Left lung (tissue), 14 donors: ENCODE measurements at places on chromosomes 2 and 18.

DNA sequence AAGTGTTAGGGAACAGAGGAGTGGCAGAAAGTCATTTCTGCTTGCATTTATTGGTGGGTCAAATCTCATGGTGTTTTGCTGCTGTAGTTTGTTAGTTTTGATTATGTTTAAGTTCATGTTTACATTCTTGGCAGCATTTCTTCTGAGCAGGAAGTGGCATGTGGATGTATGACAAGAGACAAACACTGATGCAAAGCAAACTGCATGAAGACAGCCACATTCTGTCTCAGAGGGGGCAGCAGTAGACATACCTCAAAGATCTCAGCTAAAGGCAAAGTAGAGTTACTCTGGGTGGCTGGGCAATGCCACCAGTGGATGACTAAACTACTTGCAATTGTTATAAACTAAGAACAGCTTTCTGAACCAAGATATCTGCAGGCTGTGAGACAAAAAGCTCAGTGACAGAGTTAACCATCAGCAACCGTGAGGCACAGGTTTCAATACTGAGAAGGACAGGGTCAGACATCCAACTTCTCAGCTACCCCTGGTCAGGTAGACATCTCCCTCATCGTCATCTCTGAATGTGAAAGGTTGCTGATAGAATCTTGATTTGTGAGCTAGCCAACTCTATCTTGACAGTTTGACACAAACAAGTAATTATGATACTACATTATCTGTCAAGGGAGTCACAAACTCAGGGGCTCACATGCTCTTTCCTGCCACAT is 16.4 kb downstream of the GALNT3 start:
- DNase-seq, result no peak

DNA sequence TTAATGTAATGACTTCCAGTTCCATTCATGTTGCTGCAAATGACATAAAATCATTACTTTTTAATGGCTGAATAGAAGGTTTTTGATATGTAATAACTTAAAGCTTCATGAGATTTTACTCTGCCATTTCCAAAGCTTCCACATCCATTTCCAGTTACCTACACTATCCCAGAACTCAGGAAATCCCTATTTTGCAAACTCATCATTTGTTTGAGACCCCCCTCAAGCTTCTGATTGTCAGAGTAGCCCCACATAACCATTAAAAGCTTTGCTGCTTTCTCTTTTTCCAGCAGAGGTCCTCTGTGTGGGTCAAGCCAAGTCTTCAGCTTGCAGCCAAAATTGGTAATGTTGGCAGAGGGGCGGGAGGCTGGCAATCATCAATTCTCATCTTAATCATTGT is 50.6 kb upstream of the IL1R1 start:
- DNase-seq, result no peak

GRCh38 chr2:197793456-197793855 is 8.3 kb upstream of the BOLL start:
- DNase-seq, result no peak

DNA sequence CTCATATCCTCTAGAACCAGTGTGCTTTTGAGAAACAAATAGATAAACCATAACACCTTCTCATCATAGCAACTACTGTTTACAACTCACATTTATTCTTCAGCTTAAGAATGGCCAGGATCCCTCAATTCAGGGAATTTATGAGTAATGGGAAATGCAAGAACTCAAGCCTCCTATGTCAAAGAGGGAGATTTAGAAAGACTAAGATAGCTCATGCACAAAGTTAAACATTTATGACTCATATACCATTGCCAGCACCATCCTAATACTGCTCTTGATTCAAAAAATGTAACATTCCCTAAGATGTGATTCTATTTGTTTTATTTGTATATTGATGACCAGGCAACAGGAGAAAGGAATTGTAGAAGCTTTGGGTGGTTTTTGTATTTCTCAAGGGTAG is 172.8 kb downstream of the CYP26B1 start:
- no peak for DNase-seq

DNA sequence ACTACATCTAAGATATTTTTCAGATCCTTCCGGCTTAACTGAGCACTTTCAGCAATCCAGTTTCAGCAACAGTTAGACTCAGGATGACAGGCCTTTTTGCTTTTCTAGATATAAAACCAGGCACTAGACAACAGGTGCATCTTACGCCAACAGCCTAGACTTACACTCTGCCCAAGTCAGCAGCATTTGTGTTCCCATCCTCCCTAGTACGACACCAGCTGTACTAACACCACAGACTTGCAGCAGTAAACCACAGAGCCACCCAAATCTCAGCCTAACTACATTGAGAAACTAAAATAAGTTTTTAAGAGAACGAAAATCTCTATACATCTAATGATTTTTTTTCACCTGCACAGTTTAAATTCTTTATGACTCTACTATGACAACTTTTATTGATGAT is 89.9 kb upstream of the DNMT3A start:
- DNase-seq, result no peak

GRCh38 chr2:43273529-43273928 is 47.1 kb upstream of the ZFP36L2 start:
- DNase-seq, result no peak

GRCh38 chr2:126946318-126947102 is 47.8 kb downstream of the TEX51 start:
- DNase-seq, result no peak

DNA sequence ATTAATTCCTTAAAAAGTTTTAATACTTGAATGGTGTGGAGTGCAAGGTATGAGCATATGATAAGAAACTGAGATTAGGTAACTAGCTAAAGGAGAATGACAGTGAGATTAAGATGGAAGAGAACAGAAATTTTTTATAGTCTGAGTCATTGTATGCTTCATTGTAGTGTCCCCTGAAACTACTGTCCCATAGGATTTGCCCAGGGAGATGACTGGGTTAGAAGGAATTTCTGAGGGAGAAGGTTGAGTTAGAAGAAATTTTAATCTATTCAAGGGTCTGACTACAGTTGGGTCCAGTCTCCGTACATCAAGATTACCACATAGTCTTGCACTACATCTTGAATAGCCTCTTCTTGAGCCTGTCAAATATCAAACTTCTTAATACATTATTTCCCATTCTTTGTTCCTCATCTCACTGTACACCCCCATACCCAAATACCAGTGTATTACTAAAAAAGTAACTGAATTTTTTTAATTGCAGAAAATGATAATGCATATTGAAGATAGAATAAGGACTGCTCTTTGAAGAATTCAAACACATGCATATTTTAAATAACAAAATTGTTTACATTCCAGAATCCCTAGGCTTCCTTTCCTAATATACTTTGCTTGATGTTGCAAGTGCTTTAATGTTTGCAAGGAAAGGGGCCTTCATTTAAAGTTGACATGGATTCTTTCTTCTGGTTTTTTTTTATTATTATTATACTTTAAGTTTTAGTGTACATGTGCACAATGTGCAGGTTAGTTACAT is 314.3 kb upstream of the COL3A1 start:
- DNase-seq, result no peak

- DNase-seq, result no peak
Measured at GRCh38 chr2:149313512-149313972, 16.8 kb upstream of the LYPD6 start.

DNA sequence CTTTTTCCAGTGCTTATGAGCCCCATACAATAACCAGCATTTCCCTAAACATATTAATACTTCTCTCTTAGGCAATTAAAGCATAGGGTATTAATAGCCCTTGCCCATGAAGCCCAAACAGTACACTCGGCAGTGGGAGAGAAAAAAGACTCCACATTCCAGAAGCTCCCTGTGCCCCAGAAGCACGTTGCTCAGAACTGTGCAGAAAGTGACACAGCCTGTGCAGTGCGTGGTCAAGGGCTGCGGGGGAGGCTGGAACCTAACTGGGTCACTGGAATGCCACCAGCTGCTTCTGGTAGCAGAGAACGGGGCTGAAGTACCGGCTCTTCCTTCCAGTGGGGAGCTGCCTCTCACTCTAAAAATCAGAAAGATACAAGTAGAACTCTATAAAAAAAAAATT is 32.7 kb downstream of the EIPR1 start:
- no peak for DNase-seq

DNA sequence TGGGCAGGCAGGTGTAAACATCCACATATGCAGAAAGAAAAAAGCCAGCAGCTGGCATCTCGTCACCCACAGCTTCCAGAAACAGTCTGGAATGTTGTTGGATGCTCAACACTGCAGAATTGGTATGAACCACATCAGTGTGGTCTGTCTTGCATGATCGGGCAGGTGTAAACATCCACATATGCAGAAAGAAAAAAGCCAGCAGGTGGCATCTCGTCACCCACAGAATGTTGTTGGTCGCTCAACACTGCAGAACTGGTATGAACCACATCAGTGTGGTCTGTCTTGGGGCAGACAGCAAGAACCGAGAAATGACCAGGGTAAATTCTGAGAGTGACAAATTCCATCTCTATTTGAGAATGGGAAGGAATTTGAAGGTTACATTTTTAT is 39.6 kb downstream of the DOCK10 start:
- DNase-seq, result no peak

DNA sequence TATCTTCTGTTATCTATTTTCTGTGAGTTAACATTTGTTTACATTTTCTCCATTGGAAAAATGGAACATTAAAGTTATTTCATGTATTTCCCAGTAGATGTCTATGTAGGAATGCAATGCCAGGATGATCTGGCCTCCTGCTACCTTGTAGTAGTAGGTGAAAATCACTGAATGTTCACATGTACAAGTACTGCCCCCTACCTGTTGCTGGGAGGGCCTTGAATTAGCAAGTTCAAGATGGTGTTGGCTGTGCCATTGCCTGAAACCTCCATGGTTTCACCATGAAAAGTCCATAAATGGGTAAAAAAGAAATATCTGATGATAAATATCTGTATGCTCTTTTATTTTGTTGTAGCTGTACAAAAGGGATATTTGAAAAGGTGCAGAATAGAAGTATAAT is 30.7 kb downstream of the XRCC5 start:
- no peak for DNase-seq
